ENCODE measurements at places on chromosomes 1 and 21.

- no peak for DNase-seq
Observed at GRCh38 chr1:89538361-89538760, 13.7 kb downstream of the LRRC8B start.

DNA sequence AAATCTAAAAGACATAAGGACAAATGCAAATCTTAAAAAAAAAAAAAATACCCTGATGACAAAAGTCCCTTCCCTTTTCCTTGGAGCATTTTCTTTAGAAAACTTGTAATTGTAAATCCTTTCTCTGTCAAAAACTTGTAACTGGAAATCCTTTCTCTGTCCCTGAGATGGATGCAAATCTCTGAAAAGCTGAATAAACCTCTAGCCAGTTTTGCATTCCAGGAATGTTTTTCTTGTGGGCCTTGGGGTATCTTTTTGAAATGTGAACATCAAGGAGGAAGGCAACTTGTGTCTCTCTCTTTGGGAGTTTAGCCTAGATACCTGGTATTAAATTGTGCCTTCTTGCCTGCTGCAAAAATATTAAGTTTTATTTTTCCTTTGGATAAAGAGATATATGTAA is 305.3 kb downstream of the KCNT2 start:
- no peak for DNase-seq

GRCh38 chr21:37490084-37490483 is 123.5 kb downstream of the DYRK1A start:
- no peak for DNase-seq

GRCh38 chr1:14220324-14220723 is 378.2 kb upstream of the KAZN start:
- DNase-seq: no peak

DNA sequence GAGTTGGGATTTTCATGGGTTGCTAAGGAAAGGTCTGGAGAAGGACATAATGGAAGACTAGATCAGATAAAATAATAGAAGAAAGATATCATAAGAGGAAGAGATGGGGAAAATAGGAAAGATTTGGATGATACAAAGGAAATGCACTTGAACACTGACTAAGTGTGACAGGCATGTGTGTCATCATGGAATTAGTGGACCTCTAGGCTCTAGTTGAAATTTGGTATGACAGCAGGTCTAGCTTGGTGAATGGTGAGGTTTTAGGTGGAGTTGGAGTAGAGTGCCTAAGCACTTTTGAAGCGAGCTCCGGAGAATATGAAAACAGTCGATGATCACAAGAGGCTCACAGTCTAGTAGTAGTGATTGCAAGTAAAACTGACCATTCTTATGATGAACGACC is 73.0 kb upstream of the PTGS2 start:
- no peak for DNase-seq

DNA sequence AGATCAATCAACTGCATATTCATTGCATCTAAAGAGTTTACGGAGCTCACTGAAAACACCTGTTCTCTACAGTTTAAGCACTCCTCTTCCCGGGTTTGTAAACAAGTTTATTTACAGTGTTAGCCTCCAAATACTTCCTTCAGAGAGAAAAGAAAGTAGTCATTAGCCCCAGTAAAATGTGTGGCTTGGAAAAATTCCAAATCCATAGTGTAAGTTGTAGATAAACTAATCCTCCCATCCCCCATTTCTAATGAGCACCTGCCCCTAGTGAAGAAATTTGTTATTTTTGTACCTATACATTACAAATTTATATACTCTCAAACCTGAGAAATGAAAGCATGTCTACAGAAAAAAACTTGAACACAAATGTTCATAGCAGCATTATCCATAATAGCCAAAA is 21.9 kb downstream of the PUM1 start:
- no peak for DNase-seq

GRCh38 chr1:23254584-23254983 is 37.3 kb upstream of the HTR1D start:
- DNase-seq: no peak

GRCh38 chr1:171792656-171793369 is 11.4 kb downstream of the METTL13 start:
- no peak for DNase-seq

- no peak for DNase-seq
Observed at GRCh38 chr1:151419819-151420218, 20.4 kb downstream of the PSMB4 start.

DNA sequence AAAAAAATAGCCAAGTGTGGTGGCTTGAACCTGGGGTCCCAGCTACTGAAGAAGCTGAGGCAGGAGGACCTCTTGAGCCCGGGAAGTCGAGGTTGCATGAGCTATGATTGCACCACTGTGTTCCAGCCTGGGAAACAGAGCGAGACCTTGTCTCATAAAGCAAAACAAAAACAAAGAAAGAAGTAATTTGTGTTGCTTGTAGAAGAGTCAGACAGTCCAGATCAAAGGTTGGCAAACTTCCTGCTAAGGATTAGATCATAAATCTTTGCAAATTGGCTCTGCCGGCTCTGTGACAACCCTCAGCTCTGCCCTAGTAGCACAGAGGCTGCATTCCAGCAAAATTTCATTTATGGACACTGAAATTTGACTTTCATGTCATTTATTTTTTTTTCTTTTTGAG is 19.0 kb upstream of the MFN2 start:
- DNase-seq: no peak

- no peak for DNase-seq
Observed at GRCh38 chr1:248913933-248914332, 7.9 kb downstream of the PGBD2 start.

GRCh38 chr1:91952187-91952586 is 3.0 kb downstream of the BRDT start:
- no peak for DNase-seq

GRCh38 chr21:41761934-41762635 is 4.8 kb downstream of the RIPK4 start:
- no peak for DNase-seq

Measured in left hindlimb (tissue), 1 donor.